ENCODE measurements at places on chromosomes 5 and 9. TPM values are rescaled to one million over a fixed set of nuclear protein-coding genes. Genes with fewer than 3 reads are reported as not detected.
A peak's percentile ranks its signal among the peaks of the same experiment; 100 is the strongest.

GRCh38 chr9:135791431-135792267 is 89.7 kb downstream of the KCNT1 start:
- DNase-seq = no peak

DNA sequence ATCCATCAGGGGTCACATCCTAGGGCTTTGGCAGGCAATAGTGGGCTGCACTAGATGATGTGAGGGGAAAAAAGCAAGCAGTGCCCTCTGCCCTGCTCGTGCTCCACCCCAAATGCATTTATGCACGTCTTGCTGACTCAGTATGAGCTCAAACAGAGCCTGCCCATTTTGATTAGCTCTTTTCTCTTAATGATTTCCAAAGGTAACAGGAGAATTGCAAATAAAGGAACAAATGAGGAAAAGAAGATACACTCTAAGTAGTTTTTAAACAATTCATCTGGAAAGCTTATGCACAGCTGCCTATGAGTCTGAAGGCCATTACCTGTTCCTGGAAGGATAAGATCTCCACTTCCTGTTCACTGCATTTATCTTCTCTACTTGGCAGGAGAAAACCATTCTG is 364.2 kb downstream of the TMEM232 start:
- peak; percentile 28 for DNase-seq

DNA sequence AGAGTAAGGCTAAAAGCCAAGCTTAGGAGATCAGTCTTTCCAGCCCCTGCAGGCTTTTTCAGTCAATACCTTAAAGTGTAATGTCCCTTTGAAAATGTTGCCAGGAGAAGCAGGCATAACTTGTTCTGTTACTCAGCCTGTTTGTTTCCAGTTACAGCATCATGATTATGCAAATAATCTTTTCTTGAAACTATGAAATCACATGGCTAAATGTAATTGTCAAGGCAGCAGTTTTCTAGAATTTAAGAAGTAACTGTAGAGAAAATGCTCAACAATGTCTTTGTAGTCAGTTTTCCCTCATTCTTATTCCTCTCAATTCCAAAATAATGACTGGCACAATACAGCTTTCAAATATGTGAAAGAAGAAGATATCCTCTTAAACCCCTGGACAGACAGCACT is 1.9 kb upstream of the GPR107 start:
- DNase-seq = peak; percentile 55

KCNIP1 gene
- not detected for polyA plus RNA-seq

TNFSF15 gene
- polyA plus RNA-seq = not detected

ANKRD20A1 gene
- polyA plus RNA-seq = not detected

Measured in GM23248 (cell line).